CD8-positive, alpha-beta T cell (primary cell): ENCODE measurements at places on chromosomes 5 and 9.
A peak's percentile ranks its signal among the peaks of the same experiment; 100 is the strongest.

DNA sequence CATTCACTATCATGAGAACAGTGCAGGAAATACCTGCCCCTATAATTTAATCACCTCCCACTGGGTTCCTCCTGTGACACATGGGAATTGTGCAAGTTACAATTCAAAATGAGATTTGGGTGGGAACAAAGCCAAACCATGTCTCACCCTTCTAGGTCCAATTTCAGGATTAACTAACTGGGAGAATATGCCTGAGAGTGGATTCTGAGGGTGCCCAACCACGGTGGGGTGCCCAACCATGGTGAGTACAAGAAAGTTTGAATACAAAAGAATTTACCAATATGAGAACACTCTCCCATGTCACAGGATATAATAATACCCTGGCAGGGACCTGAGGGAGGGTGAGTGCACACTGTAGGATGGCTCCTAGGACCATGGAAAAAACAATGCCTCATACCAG, 17.2 kb upstream of the GDA start:
- DNase-seq, result no peak

DNA sequence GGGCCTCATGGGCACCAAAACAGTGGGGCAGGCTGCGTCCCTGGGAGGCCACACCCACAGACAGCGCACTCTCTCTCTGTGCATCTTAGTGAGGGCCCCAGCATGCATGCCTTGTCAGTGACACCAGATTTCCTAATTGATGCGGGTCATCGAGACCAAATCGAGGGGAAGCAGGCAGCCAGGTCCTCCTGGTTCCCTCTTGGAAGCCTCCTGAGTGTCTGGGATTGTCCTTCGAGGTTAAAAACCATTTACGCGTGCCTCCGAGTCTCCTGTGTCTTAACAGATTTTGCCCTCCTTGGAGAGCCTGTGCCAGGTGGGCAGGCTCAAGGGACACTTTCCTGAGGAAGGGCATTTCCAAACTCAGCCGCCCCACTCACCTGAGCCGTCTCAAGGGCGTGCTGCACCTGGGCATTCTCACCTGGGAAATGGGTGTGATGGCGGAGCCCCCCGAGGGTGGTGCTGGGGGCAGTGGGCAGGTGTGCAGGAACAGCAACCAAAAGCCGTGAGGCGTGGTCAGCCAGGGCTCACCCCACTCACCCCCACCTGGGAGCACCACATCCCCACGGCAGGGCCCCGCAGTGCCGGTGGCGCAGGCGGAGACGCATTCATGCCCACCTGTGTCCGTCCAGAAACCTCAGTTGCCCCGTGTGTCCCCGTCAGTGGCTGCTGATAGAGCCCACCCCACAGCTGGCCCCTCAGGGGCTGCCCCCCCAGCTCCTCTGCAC, 2.7 kb downstream of the SLC6A19 start:
- DNase-seq, result no peak

DNA sequence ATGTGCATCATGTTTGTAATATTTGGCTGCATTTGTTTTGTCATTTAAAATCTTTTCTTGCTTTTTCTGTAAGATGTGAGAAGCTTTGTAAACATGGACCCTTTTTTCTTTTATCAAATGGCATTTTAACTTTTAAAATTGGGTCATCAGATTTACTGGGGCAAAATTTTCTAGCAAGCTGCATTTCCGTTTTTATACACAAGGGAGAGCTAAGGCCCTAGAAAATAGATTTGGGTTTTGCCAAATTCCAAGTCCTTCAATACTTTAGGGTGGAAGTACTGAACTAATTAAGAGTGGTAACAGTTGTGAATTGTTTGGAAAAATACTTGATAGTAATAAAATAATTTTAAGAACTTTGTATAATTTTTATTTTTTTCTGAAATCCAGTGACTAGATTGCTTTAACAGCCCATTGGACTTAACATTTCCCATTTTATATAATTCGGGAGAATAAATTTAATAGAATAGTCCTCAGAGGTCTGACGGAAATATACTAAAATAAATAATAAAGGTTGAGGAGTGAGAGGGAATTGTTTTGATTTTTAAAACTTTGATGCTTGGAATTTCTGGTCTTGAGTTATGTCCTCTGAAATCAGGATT, 117.4 kb downstream of the SMARCA2 start:
- DNase-seq, result no peak

GRCh38 chr9:15529566-15530324, 19.0 kb upstream of the PSIP1 start:
- no peak for DNase-seq

DNA sequence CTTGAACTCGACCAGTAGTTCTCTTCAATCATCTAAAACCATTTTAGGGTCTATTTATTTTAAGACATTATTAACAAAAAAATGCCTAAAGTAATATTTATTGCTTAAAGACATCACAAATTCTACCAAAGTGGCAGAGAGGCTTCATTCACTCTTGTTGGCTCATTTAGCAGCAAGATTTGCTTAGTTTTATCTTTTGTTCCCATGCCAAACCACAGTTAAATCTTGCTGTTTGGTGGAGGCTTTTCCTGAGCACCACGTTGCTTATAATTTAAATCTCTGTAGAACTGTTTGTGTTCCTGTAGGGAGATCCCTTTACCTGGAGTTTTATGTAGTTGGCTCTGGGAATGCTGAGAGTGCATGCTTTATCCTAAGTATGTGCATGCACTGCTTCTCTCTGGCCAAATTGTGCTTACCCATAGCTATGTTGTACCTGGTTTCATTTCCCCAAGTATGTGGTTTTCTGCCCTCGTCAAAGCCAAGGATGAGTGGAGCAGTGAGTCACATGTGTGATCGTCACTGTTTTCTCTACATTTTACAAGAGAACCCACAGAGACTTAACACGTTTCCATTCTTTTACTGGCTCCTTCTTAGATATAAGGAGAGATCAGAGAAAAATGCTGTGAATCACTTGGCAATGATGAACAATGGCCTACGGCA, 42.1 kb upstream of the MAST4 start:
- no peak for DNase-seq

DNA sequence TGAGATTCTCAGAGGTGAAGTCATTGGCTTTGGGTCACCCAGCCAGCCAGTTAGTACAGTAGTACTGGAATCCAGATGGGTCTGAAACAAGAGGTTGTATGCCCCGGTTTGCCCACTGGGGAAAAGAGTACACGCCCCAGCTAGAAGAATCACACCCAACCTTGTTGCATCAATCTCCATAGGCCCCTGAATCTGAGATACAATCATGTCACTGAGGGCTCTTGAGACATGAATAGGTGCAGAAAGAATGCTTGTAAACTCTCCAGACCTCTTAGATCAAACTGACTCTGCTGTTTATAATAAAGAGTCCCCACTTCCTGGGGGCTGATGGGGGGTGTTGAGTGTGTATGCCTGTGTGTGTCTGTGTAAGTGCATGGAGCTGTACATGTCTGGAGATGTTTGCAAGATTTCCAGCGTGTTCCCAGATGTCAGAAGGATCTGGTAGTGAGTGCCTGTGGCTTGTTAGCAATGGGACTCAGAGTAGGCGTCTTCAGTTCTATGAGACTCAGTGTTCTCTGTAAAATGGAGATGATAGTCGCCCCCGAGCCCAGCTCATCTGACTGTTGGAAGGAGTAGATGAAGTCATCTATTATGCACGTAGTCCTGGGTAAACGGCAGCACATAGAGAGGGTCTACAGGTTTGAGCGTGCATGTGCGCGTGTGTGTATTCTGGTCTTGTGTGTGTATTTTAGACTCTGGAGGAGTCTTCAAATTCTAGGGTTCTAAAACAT, 48.2 kb downstream of the COL27A1 start:
- no peak for DNase-seq

DNA sequence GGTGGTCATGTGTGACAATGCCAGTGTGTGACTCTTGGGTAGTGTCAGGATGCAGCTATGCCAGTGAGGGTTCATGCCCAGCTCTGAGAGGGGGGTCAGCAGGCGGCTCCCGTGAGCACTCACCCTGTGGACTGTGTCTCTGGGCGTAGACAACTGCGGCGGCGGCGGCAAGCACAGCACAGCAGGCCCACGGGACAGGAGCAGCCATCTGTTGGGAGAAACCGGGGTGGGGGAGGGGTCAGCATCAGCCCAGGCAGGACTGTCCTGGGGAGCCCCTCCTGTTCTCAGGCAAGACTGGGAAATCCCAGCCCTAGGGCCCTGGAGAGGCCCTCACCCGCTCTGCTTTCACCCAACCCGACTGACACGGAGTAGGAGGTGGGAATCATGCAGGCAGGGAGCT, 20.8 kb downstream of the CNTFR start:
- no peak for DNase-seq

GRCh38 chr5:102762562-102763227, 7.6 kb downstream of the PAM start:
- peak; percentile 39 for DNase-seq

DNA sequence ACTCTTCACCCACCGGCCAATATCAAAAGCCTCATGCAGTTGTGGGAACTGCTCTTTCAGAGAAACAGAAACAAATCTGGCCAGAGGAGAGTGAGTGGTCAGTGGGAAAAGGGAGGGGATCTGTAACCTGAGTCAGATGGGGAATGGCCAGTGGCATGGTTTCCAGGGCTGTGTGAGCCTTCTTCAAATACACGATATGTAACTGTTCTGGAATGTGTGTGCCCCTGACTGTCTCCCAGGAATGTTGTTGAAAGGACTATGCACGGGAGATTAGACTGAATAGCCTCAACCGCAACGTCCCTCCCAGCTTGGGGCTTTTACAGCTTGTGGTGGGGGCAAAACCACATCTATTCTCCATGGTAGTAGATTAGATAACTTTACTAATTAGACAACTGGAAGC, 60.8 kb downstream of the SH3TC2 start:
- DNase-seq, result no peak

- DNase-seq, result no peak
These were observed 13.2 kb downstream of the MEIKIN start for GRCh38 chr5:131932235-131932634.

GRCh38 chr5:154002093-154002492, 36.6 kb downstream of the FAM114A2 start:
- no peak for DNase-seq

DNA sequence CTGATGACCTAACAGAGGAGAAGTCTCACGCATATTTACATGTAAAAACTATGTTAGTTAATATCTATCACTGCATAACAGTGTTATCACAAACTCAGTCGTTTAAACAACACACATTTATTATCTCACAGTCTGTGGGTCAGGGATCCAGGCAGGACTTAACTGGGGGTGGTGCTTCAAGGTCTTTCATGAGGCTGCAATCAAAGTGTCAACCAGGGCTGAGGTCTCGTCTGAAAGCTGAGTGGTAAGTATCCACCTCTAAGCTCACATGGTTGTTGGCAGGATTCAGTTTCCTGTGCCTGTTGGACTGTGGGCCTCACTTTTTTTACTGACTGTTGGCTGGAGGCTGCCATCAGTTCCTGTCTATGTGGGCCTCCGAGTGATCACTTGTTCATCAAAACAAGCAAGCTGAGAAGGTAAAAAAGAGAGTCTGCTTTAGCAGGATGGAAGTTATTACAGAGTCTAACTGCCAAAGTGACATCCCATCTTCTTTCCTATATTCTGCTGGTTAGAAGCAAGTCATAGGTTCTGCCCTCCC, 188.6 kb downstream of the CARTPT start:
- DNase-seq, result no peak

DNA sequence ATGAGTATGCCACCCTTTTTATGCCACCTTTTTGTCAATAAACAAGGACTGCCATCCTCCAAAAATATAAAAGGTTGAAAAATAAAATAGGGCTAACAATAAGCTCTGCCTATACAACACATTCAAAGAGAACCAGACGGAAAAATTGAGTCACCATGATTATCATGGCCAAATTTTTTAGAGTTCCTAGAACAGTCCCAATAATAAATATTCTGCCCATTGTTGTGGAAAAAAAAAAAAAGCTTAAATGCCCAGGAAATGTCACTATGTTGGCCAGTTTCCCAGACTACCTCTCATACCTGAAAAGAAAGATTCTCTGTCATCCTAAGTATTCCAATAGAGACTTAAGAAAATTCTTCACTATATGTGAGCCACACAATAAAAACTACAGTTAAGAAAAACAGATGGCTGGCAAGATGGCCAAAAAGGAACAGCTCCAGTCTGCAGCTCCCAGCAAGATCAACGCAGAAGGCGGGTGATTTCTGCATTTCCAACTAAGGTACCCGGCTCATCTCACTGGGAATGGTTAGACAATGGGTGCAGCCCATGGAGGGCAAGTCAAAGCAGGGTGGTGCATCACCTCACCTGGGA, 149.0 kb downstream of the TMEM161B start:
- no peak for DNase-seq

GRCh38 chr9:134670042-134670525, 28.5 kb downstream of the COL5A1 start:
- DNase-seq, result no peak

GRCh38 chr9:88197016-88197415, 58.7 kb upstream of the SPATA31C2 start:
- DNase-seq, result no peak

- DNase-seq, result no peak
These were observed 125.5 kb downstream of the MVB12B start for GRCh38 chr9:126452106-126452505.

- DNase-seq, result no peak
These were observed 24.9 kb downstream of the CAST start for GRCh38 chr5:96687080-96687479.

DNA sequence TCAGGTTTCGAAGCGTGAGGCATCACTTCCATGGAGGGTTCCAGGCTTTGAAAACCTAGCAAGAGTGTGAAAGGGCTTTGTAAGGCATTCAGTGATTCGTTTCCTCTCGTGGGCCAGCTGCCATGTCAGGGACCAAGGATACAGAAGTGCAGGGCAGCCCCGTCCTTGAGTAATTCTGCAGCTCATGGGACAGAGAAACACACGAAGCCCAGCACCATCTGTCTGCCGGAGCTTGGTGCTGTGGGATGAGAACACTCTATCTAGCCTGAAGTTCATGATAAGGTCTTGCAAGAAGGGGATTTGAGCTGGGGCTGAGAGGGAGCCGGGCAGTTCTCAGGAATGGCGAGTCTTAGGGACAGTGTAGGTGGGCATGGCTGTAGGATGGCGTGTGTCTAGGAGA, 55.8 kb downstream of the ANKRD33B start:
- no peak for DNase-seq

GRCh38 chr5:132439521-132440089, 51.0 kb downstream of the IRF1 start:
- no peak for DNase-seq

DNA sequence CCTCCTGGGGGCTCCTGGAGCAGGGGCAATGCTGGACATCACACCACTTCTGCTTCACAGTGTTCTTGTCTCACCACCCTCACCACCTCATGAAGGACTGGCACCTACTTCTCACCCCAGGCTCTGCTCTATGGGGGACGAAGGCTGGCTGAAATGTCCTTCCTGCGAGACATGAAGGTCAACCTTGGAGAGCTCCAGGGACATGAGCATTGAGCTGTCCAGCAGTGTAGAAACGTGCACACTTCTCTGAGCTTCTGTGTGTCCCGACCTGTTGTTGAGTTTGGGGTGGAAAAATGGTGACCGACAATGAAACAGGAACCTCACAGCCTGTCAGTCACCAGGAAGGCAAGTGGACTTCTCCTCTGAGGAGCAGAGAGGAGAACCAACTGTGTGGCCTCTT, 68.6 kb upstream of the ADAMTS16 start:
- DNase-seq, result no peak

- no peak for DNase-seq
These were observed 16.1 kb upstream of the ZNF462 start for GRCh38 chr9:106846857-106847256.

- DNase-seq, result no peak
These were observed 221.2 kb upstream of the CLINT1 start for GRCh38 chr5:158080112-158080511.
